Cortex of kidney (tissue), 1 donor: ENCODE measurements at places on chromosomes 7 and 10.

DNA sequence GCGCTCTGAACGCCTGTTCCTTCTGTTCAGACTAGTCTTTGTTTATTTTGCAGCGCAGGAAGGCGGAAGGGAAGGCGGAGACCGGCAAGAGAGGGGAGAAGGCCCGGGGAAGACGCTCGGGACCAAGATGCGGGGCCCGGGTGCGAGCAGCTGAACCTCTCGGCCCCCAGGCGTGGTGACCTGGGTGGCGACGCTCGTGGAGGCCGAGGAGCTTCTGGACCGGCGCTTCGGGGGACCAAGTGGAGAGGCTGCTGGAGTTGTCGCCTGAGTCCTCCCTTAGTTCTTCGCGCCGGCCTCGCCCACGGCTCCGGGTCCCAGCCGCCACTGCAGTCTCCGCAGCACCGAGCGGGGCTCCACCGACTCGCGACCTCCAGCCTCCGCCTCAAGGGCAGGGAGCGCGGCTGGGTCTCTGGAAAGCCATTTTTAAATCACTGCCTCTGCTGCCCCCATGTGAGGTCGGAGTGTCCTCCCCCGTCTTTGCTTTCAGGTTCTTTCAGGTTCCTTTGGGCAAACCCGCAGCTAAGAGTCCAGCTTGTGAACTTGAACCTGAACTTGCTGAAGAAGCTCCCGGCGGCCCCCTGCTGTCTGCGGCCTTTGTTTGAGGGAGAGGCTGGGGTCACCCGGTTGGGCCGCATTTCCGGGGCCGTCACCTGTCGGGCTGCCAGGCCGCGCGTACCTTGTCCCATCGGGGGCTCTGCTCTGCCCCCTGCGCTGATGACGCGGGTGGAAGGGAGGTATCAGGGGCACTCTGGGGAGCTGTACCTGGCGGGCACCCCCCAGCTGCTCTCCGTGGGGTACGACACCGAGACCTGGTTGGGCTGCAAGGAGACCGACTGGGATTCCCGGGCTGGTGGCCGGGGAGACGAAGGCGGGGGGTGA is 136.0 kb downstream of the KIF20B start:
- DNase-seq = no peak

DNA sequence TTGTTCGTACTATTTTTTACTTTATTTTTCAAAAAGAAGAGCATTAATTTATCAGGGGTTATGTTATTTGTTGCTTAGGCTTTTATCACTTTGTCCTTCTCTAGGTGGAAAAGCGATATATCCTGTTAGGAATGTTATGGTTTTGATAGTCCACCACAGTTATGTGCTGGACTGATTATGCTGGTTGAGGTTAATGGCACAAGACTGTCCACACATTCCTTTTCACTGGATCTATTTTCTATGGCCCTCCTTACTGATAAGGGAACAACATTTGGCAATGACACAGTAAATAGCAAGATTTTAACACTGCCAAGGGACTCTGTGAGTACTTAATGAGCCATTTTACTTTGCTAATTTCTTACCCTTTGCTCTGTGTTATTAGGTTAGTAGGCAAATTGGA is 1212.3 kb downstream of the NXPH1 start:
- DNase-seq = no peak

DNA sequence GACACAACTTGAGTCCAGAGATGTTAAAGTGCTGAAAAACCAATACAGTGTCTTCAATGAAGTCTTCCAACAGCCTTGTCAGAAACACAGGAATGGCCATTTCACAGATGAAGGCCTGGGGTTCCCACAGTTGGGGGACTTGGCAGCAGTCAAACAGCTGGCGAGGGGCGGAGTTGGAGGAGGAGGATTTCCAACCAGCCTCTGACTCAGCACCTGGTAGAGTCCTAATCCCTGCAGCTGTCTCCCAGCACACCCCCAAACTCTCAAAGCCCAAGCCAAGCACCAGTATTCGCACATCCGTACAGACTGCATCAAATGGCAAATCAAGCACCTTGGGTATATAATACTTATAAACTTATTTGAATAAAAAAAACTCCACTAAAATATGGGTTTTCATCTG is 28.0 kb downstream of the CTBP2 start:
- DNase-seq = no peak

DNA sequence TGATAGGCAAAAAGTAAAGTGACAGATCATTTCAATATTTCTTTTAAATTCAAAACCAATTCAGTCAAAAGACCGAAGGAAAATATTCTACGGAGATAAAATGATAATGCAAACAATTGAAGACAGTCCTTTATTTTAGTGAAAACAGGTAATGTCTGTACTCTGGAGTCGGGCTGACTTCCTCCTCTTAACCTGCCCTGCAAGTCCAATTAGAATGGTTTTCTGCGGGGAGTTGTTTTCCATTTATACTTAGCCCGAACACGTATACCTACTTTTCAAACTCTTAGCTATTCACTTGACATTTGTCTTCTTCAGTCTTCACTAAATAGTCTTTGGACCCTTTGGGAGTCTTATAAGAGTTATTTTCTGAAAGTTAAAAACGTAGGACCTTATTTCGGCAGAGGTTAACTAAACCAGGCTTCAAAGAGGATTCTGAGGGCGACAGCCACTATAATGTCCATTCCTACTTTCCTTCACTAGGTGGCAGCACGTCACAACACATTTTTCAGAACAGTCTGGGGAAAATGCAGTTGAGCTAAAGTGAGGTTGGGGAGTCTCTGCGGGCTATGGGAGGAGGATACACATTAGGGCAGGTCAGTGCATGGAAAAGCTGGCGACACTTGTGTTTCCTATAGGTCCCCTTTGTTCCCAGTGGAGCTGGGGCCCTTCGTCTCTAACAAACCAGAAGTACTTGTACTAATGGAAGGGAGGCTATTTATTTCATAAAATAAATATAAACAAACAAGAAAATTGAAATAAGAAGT is 472.0 kb downstream of the KCNMA1 start:
- DNase-seq = no peak

DNA sequence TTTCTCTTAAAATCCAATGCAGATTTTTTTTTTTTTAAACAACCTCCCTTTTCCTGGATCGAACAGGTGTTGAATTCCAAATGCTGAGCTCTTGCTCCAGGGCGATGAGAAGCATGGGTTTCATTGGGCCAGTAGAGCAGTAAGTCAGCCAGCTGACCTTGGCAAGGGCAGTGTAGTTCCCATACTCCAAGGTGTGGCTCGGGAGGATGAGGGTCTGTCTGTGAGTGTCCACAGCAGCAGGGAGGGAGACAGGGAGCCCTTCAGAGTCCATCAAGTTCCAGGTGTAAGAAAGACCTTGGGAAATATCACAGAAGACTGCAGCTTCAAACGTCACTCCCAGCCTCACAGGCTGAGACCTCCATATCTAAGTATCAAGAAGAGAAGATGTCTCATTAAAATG is 50.4 kb downstream of the PKD1L1 start:
- DNase-seq = no peak

DNA sequence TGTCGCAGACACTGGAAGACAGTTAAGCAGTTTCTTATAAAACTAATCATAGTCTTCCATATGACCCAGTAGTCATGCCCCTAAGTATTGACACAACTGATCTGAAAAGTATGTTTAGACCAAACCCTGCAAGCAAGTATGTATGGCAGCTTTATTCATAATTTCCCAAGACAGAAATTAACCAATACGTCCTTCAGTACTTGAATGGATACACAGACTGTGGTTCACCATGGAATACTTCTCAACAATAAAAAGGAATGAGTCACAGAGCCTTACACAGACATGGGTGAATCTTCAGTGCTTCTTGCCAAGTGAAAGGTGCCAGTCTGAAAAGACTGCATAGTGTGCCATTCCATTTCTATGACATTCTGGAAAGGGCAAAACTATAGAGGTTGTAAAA is 50.2 kb upstream of the AKR1E2 start:
- no peak for DNase-seq

- DNase-seq = no peak
Measured at GRCh38 chr7:42070068-42070467, 166.9 kb downstream of the GLI3 start.

GRCh38 chr7:22452960-22453558 is 46.9 kb downstream of the STEAP1B start:
- DNase-seq = no peak

- no peak for DNase-seq
Measured at GRCh38 chr7:158043551-158044481, 543.8 kb downstream of the PTPRN2 start.

DNA sequence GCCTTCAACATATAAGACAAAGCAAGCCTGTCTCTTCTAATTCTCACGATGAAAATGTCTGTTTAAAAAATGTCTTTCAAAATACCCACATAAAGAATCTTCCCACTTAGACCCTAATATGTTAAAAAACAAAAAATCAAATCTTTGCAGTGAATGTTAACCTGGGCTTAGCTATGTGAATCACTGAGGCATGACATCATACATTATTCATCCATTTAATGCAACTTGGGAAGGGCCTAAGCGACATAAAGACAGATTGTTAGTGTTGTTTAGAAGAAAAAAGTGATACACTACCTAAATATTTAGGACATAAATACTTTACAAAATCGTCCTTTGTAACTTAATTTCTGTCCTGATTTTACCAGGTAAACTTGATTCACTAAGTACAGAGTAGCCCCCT is 648.5 kb upstream of the NRP1 start:
- no peak for DNase-seq

DNA sequence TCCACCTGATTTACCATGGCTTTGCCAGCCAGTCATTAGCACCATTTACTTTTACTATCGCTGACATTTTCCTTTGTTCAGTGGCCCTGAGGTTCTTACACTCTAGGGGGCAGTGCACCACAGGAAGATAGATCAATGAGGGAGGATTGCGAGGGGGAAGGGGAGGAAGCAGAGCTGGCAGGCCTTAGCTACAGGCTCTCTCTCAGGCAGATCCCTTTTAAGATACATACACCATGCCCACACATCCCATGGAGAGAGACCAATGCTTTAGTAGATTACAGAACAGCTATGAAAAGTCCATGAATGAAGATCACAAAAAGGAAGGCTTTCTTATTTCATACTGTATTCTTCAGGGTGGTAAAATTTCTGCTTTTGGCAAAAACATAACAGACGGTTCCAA is 47.4 kb downstream of the DENND11 start:
- DNase-seq = no peak
